ENCODE measurements at places on chromosomes 2 and 18.

- DNase-seq = no peak
These were observed 407.0 kb upstream of the CDH19 start for GRCh38 chr18:67010919-67011318.

- no peak for DNase-seq
These were observed 4.3 kb downstream of the GPR17 start for GRCh38 chr2:127650041-127650784.

DNA sequence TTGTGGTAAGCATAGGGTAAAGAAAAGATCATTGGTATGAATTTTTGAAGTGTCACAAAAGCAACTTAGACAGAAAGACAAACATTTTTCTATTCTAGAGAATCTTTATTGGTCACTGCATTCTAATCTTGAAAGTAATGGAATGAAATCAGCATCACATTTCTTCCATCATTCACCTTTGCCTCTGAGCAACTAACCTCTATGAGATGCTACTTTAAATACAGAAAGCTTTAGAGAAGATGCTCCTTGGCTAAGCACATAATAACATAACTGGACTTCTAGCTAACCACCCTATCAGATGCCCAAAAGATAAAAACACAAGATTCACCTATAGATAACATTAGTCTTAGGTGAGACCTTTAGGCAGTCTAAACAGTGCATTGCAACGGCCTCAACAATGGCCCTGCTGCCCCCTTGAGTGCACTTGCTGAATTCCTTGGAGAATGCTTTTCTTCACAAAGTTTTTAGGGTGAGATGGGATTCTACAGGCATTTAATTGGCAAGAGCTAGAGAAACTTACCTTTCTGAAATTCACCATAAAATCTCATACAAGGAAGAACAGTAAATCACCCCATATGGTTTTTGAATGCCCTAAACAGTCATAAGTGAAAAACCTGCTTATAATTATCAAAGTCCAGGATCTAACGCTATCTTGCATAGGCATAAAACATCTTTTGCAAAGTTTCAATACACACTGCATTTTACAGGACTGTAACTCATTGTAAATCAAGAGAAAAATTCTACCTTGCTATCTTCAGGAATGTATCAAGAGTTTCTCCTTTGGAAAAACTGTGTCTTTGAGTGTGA is 791.3 kb upstream of the CHAC2 start:
- peak; percentile 51 for DNase-seq

GRCh38 chr18:56067214-56067894 is 479.4 kb upstream of the TCF4 start:
- no peak for DNase-seq

GRCh38 chr2:71552861-71553301 is 99.5 kb downstream of the DYSF start:
- DNase-seq = no peak

DNA sequence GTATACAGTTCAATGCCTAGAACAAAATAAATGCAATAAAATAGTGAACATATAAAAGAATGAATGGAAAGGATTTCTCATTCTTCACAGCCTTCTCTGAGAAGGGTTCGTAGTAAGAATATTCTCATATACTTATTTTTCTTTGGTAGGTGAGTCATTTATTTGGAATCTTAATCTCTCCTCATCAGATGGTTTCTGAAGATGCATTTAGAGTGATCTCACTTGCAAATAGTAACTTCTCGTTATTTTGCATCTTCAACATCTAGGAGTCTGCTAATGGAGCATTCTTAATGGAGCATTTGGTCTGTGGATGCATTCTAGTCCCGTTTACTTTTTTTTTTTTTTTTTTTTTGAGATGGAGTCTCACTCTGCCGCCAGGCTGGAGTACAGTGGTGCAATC is 3.9 kb downstream of the UBXN4 start:
- DNase-seq = no peak

DNA sequence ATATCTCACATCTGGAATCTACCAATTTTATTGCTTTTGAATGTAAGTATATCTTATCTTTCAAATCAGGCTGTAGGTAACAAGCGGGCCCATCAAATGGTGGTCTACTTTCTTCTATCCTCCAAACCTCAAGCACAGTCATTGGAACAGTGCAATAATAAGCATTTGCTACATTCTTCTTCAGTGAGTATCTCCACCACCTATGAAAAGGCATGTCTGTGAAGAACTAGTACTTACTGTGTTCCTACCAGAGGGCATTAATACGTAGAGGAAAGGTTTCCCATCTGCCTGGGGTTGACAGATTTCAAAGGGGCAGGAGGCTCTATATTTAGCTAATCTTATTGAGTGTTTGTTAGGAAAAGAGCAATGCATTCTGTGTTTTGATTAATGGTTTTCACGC is 411.1 kb downstream of the NCKAP5 start:
- DNase-seq = no peak

GRCh38 chr2:160409480-160409879 is 84.1 kb downstream of the RBMS1 start:
- DNase-seq = no peak

DNA sequence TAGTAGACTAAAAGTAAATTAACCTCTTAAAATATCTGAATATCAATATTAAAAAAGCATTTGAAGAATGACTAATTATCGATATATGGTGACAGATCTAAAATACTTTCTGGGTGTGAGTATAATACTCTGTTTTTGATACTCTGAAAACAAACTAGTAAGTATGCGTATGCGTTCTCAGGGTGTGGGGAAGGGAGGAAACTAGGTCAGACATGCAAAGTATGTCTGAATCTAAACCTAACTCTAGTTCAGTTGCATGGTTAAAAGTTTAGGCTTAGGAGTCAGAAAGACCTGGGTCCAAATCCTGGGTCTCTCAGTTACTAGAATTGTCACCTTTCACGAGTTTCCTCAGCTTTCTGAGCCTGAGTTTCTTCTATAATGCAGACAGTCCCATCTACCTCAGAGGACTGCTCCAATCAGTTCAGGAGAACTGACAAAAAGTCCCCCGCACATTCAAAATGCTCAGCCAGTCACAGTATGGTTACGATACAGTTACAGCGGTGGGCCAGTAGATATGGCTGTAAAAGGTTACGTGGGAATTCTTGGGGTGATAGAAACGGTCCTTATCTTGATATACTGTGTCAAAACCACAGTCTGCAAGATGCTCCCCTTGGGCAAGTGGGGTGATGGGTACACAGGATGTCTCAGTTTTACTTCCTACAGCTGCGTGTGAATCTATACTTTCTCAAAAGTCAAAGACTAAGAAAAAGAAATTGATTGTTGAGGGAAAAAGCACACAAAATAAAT is 29.2 kb downstream of the UNC50 start:
- DNase-seq = no peak

Data from H9 (cell line).